Stimulated activated CD4-positive, alpha-beta T cell treated with anti-CD3 and anti-CD28 coated beads, TNF-alpha, amount 100 ng/mL, for 1 hour (primary cell): ENCODE measurements at places on chromosomes 2 and 18.

GRCh38 chr2:1811258-1811970 lies 67.1 kb upstream of the PXDN start:
- DNase-seq: no peak

DNA sequence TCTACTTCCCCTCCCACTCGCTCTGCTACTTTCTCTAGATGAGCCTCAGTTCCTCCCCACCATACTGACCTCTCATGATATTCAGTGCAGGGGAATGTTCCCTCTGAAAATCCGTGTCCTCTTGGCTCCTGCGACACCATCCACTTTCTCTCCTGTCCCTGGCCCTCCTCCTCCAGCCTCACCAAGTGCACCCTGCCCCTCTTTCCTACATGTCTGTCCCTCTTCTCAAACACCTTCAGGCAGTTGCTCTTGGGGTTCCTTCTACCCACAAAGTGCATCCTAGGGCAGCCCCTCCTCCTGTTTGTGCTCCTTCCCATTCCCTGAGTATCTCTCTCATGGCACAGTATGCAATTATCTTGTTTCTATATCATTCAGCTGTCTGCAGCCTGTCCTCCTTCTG lies 246.4 kb upstream of the RAB6C start:
- DNase-seq: no peak

GRCh38 chr18:43651057-43651456 lies 373.8 kb upstream of the SYT4 start:
- DNase-seq: no peak

GRCh38 chr2:139165601-139166000 lies 385.4 kb upstream of the NXPH2 start:
- DNase-seq: no peak

- DNase-seq: no peak
Measured at GRCh38 chr18:12326711-12327460, 18.8 kb downstream of the TUBB6 start.
